Stimulated activated CD8-positive, alpha-beta memory T cell treated with anti-CD3 and anti-CD28 coated beads, Interleukin-7, amount 100 ng/mL, for 1 hour (primary cell): ENCODE measurements at places on chromosomes 7 and 10.

- DNase-seq, result no peak
Observed at GRCh38 chr10:99370993-99371392, 41.8 kb downstream of the CNNM1 start.

GRCh38 chr7:130881091-130881798 is 147.2 kb upstream of the KLF14 start:
- no peak for DNase-seq

GRCh38 chr7:143892527-143893300 is 9.3 kb downstream of the TCAF1 start:
- DNase-seq, result no peak

GRCh38 chr10:51857305-51857704 is 157.9 kb upstream of the CSTF2T start:
- no peak for DNase-seq

DNA sequence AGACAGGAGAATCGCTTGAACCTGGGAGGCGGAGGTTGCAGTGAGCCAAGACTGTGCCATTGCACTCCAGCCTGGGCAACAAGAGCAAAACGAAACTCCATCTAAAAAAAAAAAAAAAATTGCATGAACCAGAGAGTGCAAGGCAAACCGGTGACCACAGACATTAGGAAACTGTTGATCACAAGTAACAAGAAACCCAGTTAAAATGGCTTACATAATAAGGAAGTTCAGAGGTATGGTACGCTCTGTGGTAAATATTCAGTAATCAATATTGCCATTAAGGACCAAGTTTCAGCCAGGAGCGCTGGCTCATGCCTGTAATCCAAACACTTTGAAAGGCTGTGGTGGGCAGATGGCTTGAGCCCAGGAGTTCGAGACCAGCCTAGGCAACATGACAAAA is 9.2 kb upstream of the NT5C2 start:
- no peak for DNase-seq

DNA sequence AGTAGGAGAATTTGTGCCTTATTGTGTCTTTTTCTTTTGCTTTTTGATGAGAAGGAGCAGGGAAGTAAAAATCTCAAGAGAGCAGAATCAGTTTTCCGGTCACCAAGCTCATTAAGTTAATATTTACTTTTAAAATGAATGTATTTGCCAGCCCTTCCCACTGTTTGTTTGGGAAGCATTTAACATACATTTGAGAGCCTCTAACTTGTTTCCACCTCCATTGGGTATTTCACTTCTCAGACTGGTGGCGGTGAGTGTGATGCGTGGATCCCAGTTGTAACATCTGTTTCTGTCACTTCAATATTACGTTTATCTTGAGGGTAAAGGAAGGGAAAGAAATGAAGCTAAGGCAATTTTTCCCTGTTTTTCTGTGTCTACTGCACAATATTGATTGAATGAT is 22.8 kb downstream of the CDK14 start:
- no peak for DNase-seq

GRCh38 chr7:36979810-36980248 is 255.5 kb upstream of the AOAH start:
- DNase-seq, result no peak

DNA sequence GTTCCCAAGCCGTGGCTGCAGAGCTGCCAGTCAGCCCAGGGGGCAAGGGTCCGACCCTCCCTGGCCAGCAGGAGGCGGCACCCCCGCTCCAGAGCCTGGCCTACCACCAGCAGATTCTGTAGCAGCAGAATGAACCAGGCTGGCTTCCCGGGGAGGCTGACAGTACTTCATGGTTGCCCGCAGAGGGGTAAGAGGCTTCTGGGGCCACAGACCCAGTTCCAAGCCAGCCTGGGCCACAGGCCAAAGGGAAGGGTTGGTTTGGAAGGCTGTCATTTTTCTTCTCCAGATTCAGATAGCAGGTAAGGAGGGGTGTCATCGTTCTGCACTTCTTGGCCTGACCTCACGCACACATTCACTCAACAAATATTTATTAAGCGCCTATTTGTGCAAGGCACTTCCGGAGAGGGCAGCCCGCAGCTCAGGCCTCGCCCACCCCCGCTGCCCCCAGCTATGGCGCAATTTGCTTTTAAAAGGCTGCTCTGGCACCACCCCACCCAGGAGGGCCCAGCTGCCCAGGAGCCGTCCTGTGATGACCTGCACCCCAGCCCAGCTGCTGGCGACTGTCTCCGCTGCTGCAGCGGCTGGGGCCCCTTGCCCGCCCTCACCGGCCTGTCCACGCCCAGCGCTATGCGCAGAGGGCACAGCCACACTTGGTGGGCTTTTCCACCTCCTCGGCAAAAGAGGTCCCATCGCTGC is 168.5 kb downstream of the LCOR start:
- DNase-seq, result no peak

- DNase-seq, result no peak
Observed at GRCh38 chr10:77919713-77920108, 6.8 kb downstream of the DLG5 start.

GRCh38 chr7:103065667-103066066 is 8.9 kb downstream of the FBXL13 start:
- peak; percentile 23 for DNase-seq

- DNase-seq, result no peak
Observed at GRCh38 chr7:87935384-87935706, 1.3 kb downstream of the ADAM22 start.
